Ammon's horn (tissue), 1 donor: ENCODE measurements at places on chromosomes 5 and 9.

DNA sequence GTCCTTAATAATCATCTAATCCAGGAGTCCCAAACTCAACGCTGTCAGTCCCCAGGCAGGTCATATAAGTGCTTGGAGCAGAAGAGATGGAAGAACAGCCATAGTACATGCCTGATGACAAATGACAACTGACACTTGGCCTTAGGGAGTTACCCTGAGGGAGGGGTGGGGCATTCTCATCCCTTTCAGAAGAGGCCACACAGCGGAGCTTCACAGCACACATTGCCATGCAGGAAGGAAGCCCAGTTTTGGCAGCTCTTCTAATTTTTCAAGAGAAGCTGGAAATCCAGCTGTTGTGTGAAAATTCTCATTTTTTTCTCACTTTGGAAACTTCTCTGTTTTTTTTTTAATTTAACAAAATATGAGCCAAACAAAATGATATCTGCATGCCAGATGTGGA lies 89.0 kb downstream of the ASTN2 start:
- DNase-seq, result no peak

GRCh38 chr9:68470067-68470466 lies 70.6 kb downstream of the TMEM252 start:
- no peak for DNase-seq

DNA sequence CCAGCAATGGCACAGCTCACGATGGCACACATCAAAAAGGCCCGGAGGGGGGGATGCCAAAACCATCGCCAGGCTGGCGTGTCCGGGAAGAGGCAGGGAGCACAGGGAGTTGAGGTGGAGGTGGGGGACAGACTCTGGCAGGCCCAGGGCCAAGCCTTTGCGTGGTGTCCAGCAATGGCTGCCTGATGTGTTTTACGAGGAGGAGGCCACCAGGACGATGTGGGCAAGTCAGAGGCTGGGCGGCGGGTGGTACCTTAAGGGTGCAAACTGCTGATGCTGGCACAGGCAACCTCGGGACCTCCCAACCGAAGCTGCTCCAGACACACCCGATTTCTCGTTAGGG lies 4.7 kb downstream of the VAV2 start:
- no peak for DNase-seq

GRCh38 chr9:107274096-107274495 lies 9.0 kb upstream of the RAD23B start:
- no peak for DNase-seq

GRCh38 chr5:36397901-36398536 lies 96.3 kb upstream of the RANBP3L start:
- peak; percentile 41 for DNase-seq

- DNase-seq, result no peak
These were observed 15.0 kb downstream of the HMMR start for GRCh38 chr5:163475411-163475810.

DNA sequence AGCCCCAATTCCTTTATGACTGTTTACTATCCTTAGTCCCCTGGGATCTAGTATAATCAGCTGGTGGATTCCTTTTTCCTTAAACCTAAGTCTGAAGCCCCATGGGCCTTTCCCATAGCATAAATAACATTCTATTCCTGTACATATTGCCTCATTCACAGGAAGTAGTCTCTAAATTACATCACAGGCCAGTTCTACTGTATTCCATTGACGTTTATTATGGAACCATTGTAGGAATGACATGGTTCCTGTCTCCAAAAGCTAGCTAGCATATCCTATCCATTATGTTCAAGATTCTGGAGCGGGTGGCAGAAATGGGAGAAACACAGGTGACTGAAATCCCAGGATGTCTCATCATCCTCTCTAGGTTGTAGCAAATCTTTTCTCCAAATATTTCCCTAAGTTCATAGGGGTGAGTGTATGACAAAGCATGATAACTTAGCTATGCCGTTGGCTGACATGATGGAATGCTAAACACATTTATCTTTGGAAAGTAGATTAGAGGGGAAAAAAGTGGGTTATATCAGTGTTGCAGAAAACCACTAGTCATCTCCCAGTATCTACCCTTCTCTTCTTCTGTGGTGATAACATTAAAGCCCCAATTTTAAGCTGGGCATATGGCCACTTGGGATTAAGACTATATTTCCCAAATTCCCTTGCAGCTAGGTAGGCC lies 140.1 kb downstream of the FGF1 start:
- no peak for DNase-seq
